ENCODE measurements at places on chromosomes 16 and 17. TPM values are rescaled to one million over a fixed set of nuclear protein-coding genes. Genes with fewer than 3 reads are reported as not detected.

TMC8 gene
- 0.22 TPM for total RNA-seq

PRSS33 gene
- total RNA-seq: 0.06 TPM

SCGB1C2 gene
- total RNA-seq: not detected

KRT27 gene
- not detected for total RNA-seq

SLC52A1 gene
- 0.74 TPM for total RNA-seq

DPEP3 gene
- total RNA-seq: not detected

MRPS34 gene
- total RNA-seq: 264 TPM
